ENCODE measurements at places on chromosomes 4 and X.

DNA sequence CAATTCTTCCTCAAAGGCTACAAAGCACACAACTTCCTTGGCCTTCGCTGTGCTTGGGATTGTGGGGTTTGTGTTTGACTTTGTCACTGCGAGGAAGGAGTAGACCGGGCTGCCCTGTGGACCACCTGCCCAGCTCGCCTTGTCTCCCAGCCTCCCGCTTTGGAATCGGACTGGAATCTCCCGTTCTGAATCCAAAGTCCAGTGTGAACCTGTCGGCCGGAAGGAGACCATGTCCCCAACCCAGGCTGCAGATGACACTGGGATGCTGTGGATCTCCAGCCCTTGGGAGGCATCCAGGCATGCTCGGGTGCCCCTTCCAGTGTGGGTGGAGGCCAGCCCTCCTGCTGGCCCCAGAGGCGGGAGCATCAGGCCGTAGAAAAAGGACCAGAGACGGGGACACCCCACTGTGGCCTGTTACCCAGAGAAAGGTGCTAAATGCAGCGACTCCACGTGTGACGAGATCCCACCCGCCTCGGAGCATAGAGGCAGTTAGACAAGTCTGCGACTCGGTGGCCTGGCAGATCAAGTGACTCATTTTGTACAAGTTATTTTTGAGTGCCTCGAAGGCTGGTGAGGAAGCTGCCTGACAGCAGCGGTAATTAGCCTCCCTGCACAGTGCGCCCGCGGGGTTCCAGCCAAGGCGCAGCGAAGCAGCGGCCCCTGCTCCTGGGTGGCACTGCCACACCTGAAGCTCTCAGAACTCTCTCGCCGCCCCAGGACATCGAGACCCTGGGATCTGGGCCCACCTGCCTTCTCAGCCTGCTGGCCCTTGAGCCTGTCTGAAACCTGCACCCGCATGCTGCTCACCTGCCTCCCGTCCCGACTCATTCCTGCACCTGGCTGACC lies 57.5 kb downstream of the ADRA2C start:
- no peak for DNase-seq

- DNase-seq: no peak
These were observed 418.9 kb downstream of the CCSER1 start for GRCh38 chr4:90546114-90546513.

DNA sequence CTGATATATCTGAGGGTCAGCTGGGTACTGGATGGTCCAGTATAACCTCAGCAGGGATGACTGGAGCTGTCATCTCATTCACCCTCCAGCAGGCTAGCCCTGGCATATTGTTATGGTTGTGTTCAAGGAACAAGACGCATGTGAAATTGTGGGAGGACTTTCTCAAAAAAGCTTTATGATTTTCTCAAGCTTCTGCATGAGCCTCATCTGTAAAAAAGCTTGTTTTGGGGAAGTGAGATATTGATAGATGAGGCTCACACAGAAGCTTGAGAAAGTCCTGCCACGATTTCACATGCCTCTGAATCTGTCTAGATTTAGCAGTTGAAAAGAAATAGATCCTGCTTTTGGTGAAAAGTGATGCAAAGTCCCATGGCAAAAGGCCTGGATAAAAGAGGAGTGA lies 93.4 kb downstream of the SPCS3 start:
- DNase-seq: no peak

DNA sequence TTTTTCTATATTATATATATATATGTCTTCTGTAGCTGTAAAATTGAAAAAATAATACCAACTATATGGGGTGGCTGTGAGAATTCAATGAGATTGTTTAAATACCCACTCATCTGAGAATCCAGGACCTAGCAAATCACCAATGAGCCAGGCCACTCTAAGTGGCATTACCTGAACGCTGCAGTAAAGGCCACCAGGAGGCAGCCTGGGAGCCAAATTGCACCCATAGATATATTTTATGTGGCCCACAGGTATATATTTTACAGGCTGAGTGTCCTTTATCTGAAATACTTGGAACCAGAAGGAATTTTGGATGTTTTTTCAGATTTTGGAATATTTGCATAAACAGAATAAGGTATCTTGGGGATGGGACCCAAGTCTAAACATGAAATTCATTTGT lies 58.2 kb upstream of the C4orf50 start:
- DNase-seq: no peak

- no peak for DNase-seq
These were observed 13.0 kb upstream of the NDUFC1 start for GRCh38 chr4:139315221-139315675.

GRCh38 chr4:171809854-171810253 lies 3.4 kb upstream of the GALNTL6 start:
- DNase-seq: no peak

All from activated naive CD8-positive, alpha-beta T cell treated with anti-CD3 and anti-CD28 coated beads for 36 hours (primary cell).